ENCODE measurements at places on chromosomes 4 and X. TPM values are rescaled to one million over a fixed set of nuclear protein-coding genes. Genes with fewer than 3 reads are reported as not detected.

- H3K4me1 ChIP-seq, result no peaks in the 10 kb centered on the region
- no peak overlapping the region for H3K27ac ChIP-seq
- no peak for DNase-seq
Observed at GRCh38 chrX:148811236-148811635, 310.8 kb downstream of the AFF2 start.

Gene GNPDA2
- 4.7 TPM for total RNA-seq

GRCh38 chr4:182716192-182716591 lies 201.0 kb downstream of the DCTD start:
- H3K4me1 ChIP-seq, result no peaks in the 10 kb centered on the region
- no peak for DNase-seq
- no peak overlapping the region for H3K4me3 ChIP-seq
- H3K27me3 ChIP-seq, result no peaks in the 10 kb centered on the region
- H3K27ac ChIP-seq, result no peak overlapping the region
- H3K36me3 ChIP-seq, result no peaks in the 10 kb centered on the region

GRCh38 chr4:11130195-11130970 lies 298.3 kb downstream of the HS3ST1 start:
- no peaks in the 10 kb centered on the region for H3K4me1 ChIP-seq
- H3K36me3 ChIP-seq, result no peaks in the 10 kb centered on the region
- no peak overlapping the region for H3K4me3 ChIP-seq
- no peaks in the 10 kb centered on the region for H3K27me3 ChIP-seq
- no peak overlapping the region for H3K27ac ChIP-seq
- no peak for DNase-seq

Gene MAGED4B
- total RNA-seq, result 4.1 TPM

Gene SMIM10L2A
- 0.35 TPM for total RNA-seq

Gene MAGEC3
- not detected for total RNA-seq

DNA sequence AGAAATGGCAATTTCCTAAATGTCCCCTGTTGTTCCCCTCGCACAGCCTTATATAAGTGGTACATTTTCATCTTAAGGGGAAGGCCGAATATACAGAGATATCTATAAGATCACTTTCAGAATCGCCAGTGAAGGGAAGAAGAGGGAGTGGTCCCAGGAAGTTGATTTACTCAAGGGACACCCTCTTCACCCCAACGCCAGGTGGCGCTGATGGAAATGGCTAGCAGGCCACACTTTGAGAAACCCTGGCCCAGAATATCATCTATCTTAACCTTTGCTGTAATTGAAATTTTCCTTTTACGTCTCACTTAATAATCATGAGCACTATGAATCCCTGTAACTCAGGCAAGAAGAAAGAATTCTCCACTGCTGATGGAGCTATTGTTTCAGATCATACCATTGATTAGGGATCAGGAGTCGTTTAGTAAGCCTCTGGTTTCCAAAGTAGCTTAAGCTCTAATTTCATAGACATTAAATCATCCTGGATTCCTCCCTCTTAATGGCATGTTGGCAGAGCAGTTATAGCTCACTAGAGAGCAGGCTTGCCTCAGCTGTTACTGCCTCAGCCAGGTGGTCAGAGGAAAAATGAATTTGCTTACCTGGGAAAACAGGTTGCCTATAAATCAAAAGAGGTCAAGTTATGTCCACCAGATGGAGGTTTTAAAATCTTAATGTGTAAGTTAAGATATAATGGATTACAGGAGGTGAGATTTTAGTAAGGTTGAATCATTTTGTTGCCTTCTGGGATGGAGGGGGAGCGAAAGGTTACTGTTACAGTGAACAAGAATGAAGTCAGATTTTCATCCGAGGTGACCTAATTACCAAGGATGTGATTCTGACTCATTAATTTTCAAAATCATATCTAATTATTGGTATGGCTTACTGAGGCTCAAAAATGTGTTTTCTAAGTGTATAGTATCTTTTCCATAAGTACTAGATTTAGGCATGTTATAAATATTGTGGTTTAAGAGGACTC lies 941.2 kb upstream of the TENM3 start:
- no peaks in the 10 kb centered on the region for H3K27me3 ChIP-seq
- peak; percentile 44 for DNase-seq
- no peaks in the 10 kb centered on the region for H3K36me3 ChIP-seq
- no peaks in the 10 kb centered on the region for H3K4me1 ChIP-seq
- no peak overlapping the region for H3K4me3 ChIP-seq
- no peak overlapping the region for H3K27ac ChIP-seq

Gene RAB40AL
- total RNA-seq, result not detected

DNA sequence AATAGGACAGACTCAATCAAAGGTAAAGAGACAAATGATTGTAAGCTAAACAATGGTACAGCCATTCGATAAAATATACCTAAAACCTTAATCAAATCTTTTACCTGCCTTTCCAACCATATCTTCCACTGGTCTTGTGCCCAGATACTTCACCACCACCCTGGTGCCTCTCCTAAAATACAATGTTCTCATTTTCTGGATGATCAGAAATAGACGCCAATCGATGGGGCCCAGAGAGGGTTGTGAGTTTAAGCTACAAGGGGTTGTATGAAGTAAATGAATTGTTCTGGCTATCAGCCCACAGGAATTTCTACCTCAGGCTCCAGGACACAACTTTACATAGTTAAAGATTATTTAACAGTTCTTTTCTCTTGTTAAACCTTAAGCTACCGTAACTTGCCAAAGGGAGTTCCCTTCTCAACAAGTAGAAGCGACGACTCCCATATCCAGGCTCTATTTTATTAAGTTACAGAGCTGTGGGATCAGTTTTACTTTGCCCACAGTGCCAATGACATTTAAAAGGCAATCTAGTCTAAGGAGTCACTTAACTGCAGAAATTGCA lies 99.1 kb downstream of the CHRNA9 start:
- no peaks in the 10 kb centered on the region for H3K27me3 ChIP-seq
- H3K36me3 ChIP-seq, result no peaks in the 10 kb centered on the region
- no peak overlapping the region for H3K4me3 ChIP-seq
- no peaks in the 10 kb centered on the region for H3K4me1 ChIP-seq

- peak overlapping the region; percentile 54 for H3K4me3 ChIP-seq
- H3K27me3 ChIP-seq, result no peaks in the 10 kb centered on the region
- no peak for DNase-seq
- H3K27ac ChIP-seq, result no peak overlapping the region
- no peaks in the 10 kb centered on the region for H3K36me3 ChIP-seq
- H3K4me1 ChIP-seq, result no peaks in the 10 kb centered on the region
Observed at GRCh38 chrX:56802428-56802827, 73.4 kb downstream of the NBDY start.

GRCh38 chrX:76921176-76921575 lies 493.7 kb downstream of the MAGEE1 start:
- H3K27me3 ChIP-seq, result no peaks in the 10 kb centered on the region
- no peaks in the 10 kb centered on the region for H3K36me3 ChIP-seq
- DNase-seq, result no peak
- no peak overlapping the region for H3K4me3 ChIP-seq
- no peaks in the 10 kb centered on the region for H3K4me1 ChIP-seq

DNA sequence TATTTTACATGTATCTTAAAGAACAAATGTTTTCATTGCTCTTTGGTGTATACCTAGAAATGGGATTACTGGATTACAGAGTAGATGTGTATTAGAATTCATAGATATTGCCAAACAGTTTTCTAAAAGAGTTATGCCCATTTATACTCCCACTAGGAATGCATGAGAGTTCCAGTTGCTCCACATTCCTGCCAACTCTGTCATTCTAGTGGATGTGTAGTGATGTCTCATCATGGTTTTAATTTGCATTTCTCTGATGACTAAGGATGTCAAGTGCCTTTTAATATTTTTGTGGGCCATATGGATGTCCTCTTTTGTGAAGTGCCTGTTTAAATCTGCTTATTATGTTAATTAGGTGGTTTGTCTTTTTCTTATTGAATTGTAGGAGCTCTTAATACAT lies 65.6 kb upstream of the BMP2K start:
- DNase-seq, result no peak
- no peaks in the 10 kb centered on the region for H3K36me3 ChIP-seq
- H3K4me3 ChIP-seq, result no peak overlapping the region
- no peaks in the 10 kb centered on the region for H3K27me3 ChIP-seq

- H3K27me3 ChIP-seq, result no peaks in the 10 kb centered on the region
- no peak for DNase-seq
- no peaks in the 10 kb centered on the region for H3K36me3 ChIP-seq
- no peak overlapping the region for H3K27ac ChIP-seq
Observed at GRCh38 chr4:125808570-125808969, 493.8 kb downstream of the FAT4 start.

DNA sequence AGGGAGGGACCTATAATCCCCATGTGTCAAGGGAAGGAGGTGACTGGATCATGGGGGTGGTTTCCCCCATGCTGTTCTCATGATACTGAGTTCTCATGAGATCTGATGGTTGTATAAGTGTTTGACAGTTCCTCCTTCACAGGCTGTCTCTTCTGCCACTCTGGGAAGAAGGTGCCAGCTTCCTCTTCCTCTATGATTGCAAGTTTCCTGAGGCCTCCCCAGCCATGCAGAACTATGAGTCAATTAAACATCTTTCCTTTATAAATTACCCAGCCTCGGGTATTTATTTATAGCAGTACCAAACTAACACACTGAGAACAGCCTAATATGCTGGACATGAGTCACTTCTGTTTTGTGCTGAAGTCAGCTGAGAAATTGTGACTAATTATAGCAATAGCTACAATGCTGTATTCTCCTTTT lies 656.9 kb upstream of the CPEB2 start:
- no peak for DNase-seq
- H3K27ac ChIP-seq, result no peak overlapping the region
- no peaks in the 10 kb centered on the region for H3K27me3 ChIP-seq
- no peaks in the 10 kb centered on the region for H3K36me3 ChIP-seq
- no peaks in the 10 kb centered on the region for H3K4me1 ChIP-seq

DNA sequence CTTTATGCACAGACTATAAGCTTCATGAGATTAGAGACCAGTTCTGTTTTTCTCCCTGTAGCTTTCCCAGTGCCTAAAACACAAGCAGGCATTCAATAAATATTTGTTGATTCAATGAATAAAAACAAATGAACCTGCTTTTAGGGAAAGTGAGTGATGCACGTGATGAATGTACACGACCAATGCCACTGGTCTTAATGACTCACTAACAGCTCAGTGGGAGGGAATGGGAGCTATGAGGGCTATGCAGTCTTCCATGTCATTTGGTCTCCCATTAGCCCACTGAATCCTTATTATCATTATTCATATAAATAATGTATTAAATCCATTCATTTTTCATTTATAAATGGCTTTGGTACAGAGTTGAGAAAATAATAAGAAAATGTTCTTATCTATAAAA lies 247.4 kb downstream of the FBXO8 start:
- H3K27me3 ChIP-seq, result no peaks in the 10 kb centered on the region
- H3K27ac ChIP-seq, result no peak overlapping the region
- DNase-seq, result no peak
- no peak overlapping the region for H3K4me3 ChIP-seq

- no peak overlapping the region for H3K4me3 ChIP-seq
- H3K4me1 ChIP-seq, result no peaks in the 10 kb centered on the region
- H3K27ac ChIP-seq, result no peak overlapping the region
- H3K27me3 ChIP-seq, result no peaks in the 10 kb centered on the region
- no peak for DNase-seq
Observed at GRCh38 chrX:54089191-54089590, 44.9 kb upstream of the PHF8 start.

DNA sequence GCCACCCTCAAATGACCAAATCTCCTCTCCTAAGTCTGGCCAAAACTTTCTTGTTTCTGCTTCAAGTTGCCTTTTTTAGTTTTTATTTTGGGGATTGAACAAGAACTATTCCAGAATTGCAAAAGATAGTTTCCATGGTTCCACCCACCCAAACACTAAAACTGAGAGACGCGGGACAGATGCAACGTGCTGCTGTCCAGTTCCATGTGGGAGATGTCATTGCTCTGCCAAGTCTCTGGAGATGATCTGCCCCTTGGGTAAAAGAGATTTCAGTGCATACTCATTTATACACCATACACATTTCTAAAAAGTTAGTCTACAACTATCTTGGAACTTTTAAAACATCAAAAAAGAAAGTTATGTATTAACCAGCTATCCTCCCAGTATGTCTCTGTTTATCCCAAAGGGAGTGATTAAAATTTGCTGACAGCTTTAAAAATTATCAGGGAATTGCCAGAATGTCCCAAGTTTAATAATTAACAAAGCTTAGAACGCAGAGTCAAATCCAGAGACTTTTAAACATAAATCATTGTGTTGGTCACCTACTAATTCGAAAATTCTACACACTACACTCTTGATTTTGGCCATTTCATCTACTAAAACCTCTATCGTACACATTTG lies 3.2 kb downstream of the MAOB start:
- H3K27me3 ChIP-seq, result no peaks in the 10 kb centered on the region
- H3K27ac ChIP-seq, result no peak overlapping the region
- H3K4me3 ChIP-seq, result no peak overlapping the region
- DNase-seq, result no peak
- no peaks in the 10 kb centered on the region for H3K4me1 ChIP-seq
- no peaks in the 10 kb centered on the region for H3K36me3 ChIP-seq

Gene TTC29
- total RNA-seq, result not detected

Gene RENBP
- 3.3 TPM for total RNA-seq

DNA sequence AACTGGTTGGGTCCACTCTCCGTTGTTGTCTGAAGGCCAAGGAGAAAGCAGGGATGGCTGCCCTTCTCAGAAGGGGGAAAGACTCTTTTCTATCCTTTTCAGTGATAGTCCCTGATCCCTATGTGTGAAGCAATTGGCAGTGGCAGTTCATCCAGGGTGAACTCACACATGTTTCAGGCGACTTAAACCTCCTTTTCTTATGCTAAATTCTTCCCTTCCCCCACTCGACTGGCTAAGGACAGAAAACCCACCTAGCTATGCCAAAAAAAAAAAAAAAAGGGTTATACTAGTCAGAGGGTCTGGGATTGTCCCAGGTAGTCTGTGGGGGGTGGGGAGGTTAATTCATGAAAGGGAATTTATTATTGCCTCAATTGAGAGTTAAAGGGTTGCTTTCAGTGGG lies 12.2 kb upstream of the ZNF280C start:
- no peak overlapping the region for H3K4me3 ChIP-seq
- no peak overlapping the region for H3K27ac ChIP-seq
- H3K4me1 ChIP-seq, result no peaks in the 10 kb centered on the region
- DNase-seq, result no peak
- H3K27me3 ChIP-seq, result no peaks in the 10 kb centered on the region

- no peaks in the 10 kb centered on the region for H3K36me3 ChIP-seq
- peak; percentile 76 for DNase-seq
- no peaks in the 10 kb centered on the region for H3K4me1 ChIP-seq
- no peak overlapping the region for H3K27ac ChIP-seq
- H3K27me3 ChIP-seq, result no peaks in the 10 kb centered on the region
- H3K4me3 ChIP-seq, result no peak overlapping the region
Observed at GRCh38 chr4:76748649-76749048, 149.3 kb downstream of the SOWAHB start.

DNA sequence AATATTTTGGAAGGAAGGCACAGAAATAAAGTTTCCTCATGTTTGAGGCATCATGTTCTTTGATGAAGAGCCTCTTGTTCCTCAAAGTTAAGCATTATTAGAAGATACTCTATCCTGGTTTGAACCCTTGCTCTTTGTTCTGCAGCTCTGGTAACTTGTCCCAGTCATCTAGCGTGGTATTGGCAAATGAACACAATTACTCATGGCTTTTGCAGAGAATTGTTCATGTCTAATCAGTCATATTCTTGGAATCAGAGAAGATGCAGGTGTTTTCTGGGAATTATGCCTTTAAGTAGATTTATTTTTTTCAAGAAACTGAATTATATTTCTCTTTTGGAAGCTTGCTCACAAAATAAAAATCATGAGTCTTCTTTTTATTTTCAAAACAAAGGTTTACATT lies 52.9 kb upstream of the HPGDS start:
- no peaks in the 10 kb centered on the region for H3K27me3 ChIP-seq
- no peak overlapping the region for H3K27ac ChIP-seq
- H3K4me3 ChIP-seq, result no peak overlapping the region
- no peaks in the 10 kb centered on the region for H3K36me3 ChIP-seq
- no peaks in the 10 kb centered on the region for H3K4me1 ChIP-seq

Gene PLXNB3
- 0.57 TPM for total RNA-seq

All from colonic mucosa (tissue), 4 donors.